ENCODE measurements at places on chromosomes 7 and 10. TPM values are rescaled to one million over a fixed set of nuclear protein-coding genes. Genes with fewer than 3 reads are reported as not detected.

The EGR2 gene
- total RNA-seq, result 1.2 TPM

The MAT1A gene
- total RNA-seq, result 0.64 TPM

- no peak for DNase-seq
- no peaks in the 10 kb centered on the region for H3K36me3 ChIP-seq
- H3K4me1 ChIP-seq, result peaks cover 3% of the 10 kb centered on the region
Observed at GRCh38 chr7:116280803-116281202, 70.5 kb downstream of the TES start.

- no peaks in the 10 kb centered on the region for H3K36me3 ChIP-seq
- H3K4me1 ChIP-seq, result no peaks in the 10 kb centered on the region
Observed at GRCh38 chr7:95509199-95509598, 23.5 kb downstream of the ASB4 start.

- H3K36me3 ChIP-seq, result peaks cover 20% of the 10 kb centered on the region
- H3K4me3 ChIP-seq, result peak overlapping the region; percentile 98
- DNase-seq, result peak; percentile 6
Observed at GRCh38 chr10:33337326-33337957, 3.0 kb upstream of the NRP1 start.

GRCh38 chr7:99440195-99440594, 1.5 kb downstream of the CPSF4 start:
- H3K27ac ChIP-seq, result peak overlapping the region; percentile 58
- peaks cover 7% of the 10 kb centered on the region for H3K27me3 ChIP-seq
- H3K4me1 ChIP-seq, result peaks cover 17% of the 10 kb centered on the region

DNA sequence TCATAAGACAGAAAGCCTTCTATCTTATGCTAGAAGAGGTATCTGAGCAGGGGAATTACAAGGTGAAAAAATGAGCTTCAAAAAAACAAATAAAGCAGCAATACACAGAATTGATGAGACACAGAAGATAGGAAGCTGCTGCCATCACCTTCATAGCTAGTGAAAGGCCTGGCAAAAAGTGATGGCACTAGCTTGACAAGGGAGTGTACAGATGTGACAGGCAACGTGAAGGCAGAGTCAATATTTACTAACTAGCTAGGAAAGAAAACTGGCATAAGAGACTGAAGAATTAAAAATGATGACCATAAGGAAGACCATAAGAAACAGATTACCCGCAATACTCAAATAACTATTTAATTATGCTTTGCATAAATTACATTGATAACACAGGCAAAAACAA, 9.4 kb downstream of the GPR22 start:
- no peak overlapping the region for H3K27ac ChIP-seq
- no peaks in the 10 kb centered on the region for H3K4me1 ChIP-seq
- no peaks in the 10 kb centered on the region for H3K27me3 ChIP-seq

All from endothelial cell (in vitro differentiated cells).